ENCODE measurements at places on chromosomes 2 and 18.
A peak's percentile ranks its signal among the peaks of the same experiment; 100 is the strongest.

GRCh38 chr2:86789687-86790133 lies 1.0 kb downstream of the CD8A start:
- DNase-seq: no peak

DNA sequence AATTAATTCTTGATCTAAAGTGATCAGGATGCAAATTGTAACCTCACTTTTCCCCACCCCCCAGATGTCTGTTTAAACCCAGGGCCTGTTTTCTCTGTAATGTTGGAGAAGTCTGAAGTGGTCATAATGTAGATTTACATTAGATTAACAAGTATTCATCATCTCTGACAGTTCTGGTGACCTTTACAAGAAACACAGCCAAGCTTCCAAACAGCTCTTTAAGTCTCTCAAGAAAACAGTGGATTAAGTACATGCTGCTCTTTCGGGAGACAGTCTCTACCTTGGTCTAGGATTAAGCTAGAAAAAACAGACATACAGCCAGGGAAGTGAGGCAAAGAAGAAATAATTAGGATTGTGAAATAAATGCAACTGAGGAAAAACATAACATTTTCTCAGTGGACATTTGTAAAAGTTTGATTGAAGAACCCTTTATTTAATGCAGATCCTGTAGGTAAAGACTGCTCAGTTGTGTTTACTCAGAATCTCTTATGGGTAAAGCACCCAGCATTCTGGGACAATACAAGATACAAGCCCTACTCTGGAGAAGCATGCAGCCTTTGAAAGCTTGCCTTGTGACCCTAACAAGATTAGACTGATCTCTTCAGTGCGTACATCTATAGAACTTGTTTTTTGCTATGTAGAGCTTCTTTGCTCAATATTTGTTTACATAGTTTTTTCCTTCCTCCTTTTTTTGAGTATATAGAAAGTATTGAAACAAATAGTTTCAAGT lies 203.9 kb downstream of the PHLPP1 start:
- no peak for DNase-seq

GRCh38 chr2:21498016-21498415 lies 374.2 kb downstream of the TDRD15 start:
- DNase-seq: no peak

GRCh38 chr2:126723281-126723815 lies 67.4 kb downstream of the GYPC start:
- no peak for DNase-seq

- no peak for DNase-seq
Observed at GRCh38 chr2:239193401-239193811, 207.4 kb downstream of the HDAC4 start.

- DNase-seq: no peak
Observed at GRCh38 chr2:12004713-12005112, 258.3 kb downstream of the LPIN1 start.

DNA sequence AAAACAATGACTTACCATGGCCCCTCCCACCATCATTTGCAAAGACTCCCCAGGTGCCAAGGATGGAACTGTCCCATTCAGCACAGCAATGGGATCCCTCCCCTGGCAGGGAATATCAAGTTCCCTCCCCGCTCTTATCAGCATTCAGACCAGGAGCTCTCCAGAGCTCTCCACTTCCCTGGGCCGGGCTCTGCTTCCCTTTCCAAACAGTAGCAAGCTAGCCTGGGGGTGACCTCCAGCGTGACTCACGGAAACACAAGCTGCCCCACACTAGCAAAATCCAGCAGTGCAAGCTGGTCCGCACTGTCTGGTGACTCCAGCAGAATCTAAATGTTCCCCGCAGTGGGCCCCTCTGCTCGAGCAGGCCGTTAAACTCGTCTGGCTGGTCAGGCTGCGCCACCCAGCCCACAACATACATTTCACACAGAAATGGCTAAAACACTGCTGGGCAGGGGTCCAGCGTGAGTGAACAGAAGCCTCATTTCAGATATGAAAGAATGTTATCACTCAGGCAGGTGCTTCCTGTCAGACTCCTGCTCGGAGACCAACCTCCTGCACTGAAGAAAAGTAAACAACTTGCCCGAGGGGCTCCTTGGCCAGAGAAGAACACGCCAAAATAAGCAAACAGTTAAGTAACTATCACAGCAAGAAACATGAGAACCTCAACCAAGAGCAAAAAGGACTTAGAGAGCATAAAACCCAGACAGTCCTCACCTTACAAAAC lies 33.9 kb downstream of the STAT1 start:
- peak; percentile 90 for DNase-seq

DNA sequence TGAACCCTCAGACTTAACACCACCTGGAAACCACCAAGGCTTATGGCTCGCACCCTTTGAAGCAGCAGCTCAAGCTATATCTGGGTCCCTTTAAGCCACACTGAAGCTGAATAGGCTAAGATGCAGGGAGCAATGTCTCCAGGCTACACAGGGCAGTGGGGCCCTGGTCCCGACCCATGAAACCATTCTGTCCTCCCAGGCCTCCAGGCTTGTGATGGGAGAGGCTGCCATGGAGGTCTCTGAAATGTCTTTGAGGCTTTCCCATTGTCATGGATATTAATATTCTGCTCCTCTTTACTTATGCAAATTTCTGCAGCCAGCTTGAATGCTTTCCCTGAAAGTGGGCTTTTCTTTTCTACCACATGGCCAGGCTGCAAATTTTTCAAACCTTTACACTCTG lies 608.7 kb downstream of the CNTNAP5 start:
- no peak for DNase-seq

GRCh38 chr2:227780981-227781615 lies 32.5 kb upstream of the CCL20 start:
- no peak for DNase-seq

DNA sequence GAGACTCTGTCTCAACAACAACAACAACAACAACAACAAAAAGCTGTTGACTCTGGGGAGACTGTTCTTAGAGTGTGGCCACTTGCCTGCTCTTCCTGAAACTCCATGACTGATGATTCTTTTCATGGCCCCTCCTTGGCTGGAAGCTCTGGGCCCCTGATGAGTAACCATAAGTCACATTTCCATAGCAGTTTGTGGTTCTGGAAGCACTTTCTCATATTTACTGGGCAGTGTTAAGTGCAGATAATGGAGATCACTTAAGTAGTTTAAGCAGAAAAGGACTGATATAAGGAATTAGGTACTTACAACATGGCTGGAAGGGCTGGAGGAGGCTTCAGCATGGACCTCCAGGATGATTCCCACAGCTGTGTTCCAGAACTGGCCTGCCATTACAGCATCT lies 147.3 kb upstream of the DLX2 start:
- no peak for DNase-seq

GRCh38 chr2:29097569-29097968 lies 17.6 kb upstream of the CLIP4 start:
- DNase-seq: no peak

GRCh38 chr18:51765606-51766360 lies 568.3 kb upstream of the MEX3C start:
- DNase-seq: no peak

DNA sequence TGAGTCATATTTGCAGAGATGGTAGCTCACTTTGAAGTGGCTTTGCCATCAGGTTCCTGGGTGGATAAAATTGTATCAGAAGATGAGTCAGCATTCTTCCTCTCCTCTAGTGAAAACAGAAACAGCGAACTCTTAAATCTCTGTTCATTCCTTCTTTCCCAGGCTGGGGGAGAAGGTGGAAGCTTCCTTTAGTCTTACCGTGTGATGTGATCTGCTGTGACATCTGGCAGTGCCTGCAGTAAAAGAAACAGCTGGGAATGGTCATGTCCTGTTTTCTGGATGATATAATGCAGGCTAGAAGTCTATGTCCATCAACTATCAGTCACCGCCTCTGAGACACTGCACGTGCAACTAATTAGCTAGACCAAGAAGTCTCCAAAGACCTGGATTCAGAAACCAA lies 171.6 kb downstream of the VAPA start:
- peak; percentile 43 for DNase-seq

DNA sequence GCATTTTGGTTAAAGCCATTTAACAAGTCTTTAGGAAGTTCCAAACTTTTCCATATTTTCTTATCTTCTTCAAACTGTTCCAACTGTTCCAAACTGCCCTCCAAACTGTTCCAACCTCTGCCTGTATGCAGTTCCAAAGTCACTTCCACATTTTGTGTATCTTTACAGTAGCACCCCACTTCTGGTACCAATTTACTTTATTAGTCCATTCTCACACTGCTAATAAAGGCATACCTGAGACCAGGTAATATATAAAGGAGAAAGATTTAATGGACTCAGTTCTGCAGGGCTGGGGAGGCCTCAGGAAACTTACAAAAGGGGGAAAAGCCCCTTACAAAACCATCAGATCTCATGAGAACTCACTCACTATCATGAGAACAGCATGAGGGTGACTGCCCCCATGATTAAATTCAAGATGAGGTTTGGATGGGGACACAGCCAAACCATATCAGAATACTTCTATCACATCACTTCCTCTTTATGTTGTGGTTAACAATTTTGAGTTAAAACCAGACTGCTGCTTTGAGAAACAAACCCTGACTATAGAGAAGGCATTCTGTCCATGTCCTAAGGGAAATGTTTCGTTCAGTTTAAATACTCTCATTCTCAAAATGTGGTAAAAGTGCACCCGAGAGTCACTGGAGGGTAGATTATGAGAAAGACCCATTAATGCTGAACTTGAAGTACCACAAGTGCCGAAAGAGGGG lies 11.0 kb downstream of the IL18R1 start:
- no peak for DNase-seq

GRCh38 chr2:171432969-171433762 lies 624 bp downstream of the METTL8 start:
- DNase-seq: peak; percentile 59

DNA sequence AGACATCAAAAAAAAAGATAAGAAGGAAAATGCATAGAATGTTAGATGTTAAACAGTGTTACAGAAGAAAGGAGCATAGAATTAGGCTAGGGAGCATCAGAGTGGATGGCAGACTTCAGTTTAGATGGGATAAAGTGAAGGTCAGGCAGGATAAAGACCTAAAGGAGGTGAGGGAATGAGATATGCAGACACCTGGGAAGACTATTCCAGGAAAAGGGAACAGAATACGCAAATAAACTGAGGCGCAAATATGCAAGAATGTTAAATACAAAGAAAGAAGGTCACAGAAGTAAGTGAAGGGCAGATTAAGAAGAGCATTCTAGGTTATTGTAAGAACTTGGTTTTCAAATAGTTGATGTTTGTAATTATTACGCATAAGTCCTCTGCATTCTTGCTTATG lies 116.3 kb upstream of the REG3A start:
- no peak for DNase-seq

GRCh38 chr2:194383401-194383800 lies 1273.6 kb upstream of the SLC39A10 start:
- DNase-seq: no peak

DNA sequence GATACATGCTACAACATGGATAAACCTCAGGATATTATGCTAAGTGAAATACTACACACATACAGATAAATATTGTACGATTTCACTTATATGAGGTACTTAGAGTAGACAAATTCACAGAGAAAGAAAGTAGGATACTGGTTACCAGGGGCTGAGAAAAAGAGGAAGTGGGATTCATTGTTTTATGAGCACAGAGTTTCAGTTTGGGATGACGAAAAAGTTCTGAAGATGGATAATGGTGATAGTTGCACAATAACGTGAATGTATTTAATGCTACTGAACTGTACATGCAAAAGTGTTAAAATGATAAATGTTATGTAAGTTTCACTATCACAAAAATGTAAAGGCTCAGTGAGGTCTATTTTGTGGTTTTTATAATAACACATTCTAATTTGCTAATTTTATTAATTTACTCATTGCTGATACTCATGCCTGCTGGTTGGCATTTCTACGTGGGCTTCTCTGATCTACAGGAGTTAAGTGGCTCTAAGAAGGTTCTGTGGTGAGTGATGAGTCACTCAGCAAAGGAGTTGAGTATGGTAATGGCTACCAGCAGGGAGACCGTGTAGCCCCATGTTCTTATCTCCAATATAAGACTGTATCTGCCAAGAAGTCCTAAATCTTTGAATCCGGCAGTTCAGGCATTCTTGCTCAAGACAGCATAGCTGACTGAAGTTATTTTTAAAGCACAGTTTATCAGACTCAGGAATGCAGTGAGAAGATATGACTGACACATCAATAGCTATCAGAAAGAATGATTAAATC lies 41.1 kb downstream of the UPP2 start:
- peak; percentile 66 for DNase-seq

DNA sequence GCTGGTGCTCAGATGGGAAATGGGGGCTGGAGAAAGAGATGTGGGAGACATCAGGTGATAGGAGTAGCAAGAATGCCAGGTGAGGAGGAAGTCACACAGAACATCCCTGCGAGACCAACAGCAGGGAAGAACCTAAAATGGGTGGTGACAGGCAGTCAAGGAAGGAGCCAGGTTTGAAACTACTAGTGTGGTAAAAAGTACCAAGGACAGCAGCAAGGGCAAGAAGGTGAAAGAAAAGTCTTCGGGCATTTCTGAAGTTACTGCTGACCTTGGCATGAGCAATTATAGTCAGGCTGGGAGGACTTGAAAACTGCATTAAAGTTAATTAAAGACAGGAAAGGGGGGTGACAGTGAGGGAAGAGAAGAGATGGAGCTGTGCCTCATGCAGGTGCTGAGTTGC lies 410.4 kb downstream of the RAD51AP2 start:
- no peak for DNase-seq

DNA sequence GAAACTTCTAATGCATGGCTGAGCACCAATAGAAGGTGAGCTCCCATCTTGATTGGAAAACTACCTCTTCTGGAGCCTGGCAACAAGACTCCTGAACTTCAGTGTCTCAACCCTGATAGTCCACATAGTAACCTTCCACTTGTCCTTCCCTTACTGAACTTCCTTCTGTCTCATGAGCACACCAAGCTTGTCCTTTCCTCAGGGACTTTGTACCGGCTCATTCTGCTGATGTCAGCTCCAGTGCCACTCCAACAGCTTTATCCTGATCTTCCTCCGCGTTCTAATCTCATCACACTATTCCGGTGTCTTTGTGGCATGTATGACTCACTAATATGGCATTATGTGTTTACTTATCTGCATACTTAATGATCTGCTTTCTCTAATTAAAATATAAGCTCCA lies 862.0 kb upstream of the ID2 start:
- DNase-seq: no peak

DNA sequence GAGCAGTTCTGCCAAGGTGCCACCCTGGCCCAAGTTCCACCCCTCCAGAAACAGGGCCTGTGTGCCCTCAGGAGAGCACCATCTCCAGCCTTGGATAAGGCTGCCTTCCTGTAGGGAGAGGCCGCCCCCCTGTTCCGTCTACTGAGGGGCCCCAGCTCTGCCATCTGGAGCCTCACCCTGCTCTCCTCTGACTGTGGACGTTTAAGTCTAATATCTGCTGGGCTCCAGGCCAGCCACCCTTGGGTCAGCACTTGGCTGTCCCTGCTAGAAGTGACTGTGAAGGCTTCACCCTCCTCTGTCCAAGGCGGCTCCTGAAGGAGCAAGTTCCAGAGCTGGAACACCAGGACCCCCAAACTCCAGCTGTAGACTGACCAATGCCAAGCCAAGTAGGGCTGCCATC lies 26.3 kb downstream of the RHOB start:
- DNase-seq: no peak

GRCh38 chr2:236287656-236288055 lies 23.4 kb upstream of the ASB18 start:
- no peak for DNase-seq

GRCh38 chr2:36376992-36377738 lies 21.6 kb downstream of the CRIM1 start:
- DNase-seq: no peak

GRCh38 chr2:46846536-46846935 lies 69.1 kb downstream of the MCFD2 start:
- no peak for DNase-seq

GRCh38 chr2:195613922-195614321 lies 43.1 kb upstream of the SLC39A10 start:
- peak; percentile 91 for DNase-seq

All from umbilical cord (tissue), 2 donors.